GF-D8 (cell line): ENCODE measurements at places on chromosomes 11 and 22.

GRCh38 chr11:122103726-122104125, 12.3 kb downstream of the BLID start:
- no peak for DNase-seq

- no peak for DNase-seq
Measured at GRCh38 chr22:33451866-33452469, 393.8 kb upstream of the SYN3 start.

DNA sequence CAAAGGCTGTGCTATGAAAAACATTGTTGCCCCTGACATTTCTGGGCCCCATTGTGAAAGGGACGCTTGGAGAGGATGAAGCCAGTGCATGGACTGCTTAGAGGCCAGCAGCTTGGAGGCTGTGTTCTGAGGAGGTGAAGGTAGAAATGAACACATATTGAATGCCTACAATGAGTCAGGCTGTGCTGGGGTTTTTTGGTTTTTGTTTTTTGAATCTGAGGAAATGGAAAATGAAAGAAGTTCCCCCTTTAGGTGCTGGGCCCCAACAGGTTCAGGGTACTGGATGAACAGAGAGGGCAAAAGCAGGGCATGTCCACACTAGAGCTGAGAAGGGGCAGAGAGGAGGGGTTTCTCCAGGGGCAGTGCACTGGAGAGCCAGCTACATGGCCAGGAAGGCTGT, 166.1 kb upstream of the API5 start:
- DNase-seq = no peak

DNA sequence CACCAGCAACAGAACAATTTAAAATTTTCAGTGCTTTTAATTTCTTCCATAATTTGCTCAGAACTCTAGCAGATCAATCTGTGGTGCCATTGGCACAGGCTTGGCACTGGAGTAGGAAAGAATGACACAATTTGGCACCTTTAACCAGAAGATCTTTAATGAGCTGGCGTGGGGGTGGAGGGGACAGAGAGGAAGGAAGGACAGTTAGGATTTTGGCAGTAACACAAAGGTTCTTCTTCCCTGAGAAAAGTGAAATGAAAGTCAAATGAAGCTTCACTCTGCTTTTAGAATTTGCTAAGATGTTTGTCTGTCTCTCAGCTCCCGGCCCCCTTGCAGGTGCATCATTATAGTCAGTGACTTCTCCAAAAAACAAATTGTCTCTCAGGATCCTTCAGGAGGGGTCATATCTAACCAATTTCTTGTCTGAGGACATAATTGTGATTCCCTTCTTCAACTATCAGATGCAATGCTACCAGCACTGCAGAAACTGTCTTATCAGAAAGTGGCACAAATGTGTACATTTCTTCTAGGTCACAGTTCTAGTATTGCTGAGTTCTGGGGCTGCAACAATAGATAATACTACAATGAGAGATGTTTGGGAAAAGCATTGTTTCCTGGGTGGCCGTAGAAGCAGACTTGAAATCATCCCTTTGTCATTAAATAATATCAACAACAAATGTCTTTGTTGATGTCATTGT, 66.8 kb downstream of the CSTPP1 start:
- peak; percentile 43 for DNase-seq

DNA sequence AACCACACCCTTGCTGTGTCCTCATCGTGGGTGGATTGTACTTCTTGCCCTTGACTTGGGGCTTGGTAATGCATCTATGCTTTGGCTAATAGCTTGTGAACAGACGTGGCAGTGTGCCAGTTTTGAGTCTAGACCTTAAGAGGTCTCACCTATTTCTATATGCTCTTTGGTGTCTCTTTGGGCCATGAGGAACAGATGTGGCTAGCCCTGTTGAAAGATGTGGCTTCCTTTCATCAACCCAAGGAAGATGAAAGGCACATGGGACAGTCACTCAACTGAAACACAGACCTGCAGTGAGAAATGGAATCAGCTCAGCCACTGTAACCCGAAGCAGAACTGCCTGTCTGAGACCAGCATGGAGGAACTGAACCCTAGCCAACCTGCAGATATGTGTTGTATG, 7.9 kb upstream of the NELL1 start:
- DNase-seq = no peak

DNA sequence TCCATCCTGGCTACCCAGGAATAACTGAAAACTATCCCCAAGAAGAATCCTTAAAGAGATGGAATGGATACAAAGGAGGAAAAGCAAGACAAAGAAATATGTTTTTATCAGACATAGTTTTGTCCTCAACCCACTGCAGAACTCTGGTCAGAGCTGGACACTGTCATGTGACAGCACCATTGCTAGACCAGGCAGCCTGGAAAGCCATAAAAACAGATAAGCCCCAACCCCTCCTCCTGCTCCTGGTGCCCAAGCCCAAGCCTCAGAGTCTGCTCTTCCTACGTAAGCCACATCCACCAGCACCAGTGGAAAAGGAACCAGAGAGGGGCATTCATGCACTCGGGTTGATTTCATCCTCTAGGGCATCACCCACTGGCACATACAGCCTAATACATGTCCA, 116.9 kb downstream of the TRIM29 start:
- DNase-seq = no peak

GRCh38 chr11:122714484-122714883, 59.0 kb downstream of the UBASH3B start:
- peak; percentile 98 for DNase-seq

GRCh38 chr11:113789675-113790320, 10.2 kb downstream of the CLDN25 start:
- no peak for DNase-seq

DNA sequence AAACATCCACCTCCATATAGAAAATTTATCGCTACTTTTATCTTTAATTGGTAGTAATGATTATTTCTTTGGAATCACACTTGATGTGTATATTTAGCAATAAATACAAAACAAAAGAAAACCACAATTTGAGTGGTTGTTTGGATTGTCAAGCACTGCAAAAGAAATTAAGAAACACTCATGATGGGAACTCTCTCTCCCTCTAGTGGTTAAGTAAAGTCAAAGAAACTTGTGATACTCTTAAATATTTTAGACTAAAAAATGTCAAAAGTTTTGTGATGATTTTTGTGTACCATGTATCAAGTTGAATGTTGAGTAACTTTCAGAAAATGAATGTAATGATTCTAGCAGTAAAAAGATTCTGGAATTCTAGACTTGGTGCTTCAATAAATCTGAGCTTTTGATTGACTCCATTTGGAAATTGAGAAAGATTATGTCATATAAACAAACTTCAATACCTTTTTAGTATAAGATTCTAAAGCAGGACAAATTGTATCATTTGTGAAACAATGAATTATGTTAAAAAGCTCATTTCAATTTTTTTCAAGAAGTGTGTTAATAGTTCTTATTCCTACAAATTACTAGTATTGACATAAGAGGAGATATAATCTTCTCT, 20.8 kb downstream of the MUC15 start:
- DNase-seq = no peak

DNA sequence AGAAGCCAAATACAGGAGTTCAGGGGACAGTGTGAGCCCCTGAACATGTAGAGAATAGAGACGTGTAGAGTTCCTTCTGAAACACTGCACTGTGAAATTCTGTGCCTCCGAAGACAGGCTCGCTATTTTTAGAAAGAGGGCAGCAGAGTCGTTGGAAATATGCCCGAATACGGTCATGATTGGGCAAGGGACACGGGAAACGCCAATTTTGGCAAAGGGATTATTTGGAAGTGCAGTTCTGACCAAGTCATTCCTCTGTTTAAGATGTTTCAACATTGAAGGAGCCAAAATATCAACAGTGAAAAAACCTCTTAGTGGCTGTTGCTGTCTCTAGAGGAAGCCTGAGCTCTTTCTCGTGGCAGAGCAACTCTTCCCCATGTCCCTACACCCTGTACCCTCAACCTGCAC, 9.5 kb upstream of the CBX6 start:
- DNase-seq = no peak

DNA sequence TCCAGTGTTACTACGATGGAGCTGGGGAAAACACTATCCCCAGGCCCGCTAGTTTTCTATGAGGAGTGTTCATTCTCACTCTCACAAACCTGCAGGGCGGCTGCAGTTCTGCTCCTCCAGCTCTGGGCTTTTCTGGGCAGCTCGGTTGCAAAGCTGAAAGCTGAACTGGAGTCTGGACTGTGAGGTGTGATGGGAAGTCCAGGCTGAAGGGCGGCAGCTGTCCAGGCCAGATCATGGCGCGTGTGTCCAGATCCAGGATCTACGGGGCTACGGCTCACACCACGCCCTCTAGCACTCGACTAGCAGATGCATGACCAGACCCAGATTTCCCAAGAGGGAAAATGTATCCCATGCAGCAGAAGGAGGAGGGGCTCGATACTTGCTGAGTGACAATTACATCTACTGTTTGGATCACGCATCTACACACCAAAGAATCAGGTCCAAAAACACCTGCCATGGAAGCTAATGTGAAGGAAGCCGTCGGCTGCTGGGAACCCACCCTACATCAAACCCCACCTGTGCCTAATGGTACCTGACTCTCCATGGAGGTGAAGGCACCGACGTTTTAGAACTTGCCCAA, 555.0 kb downstream of the BRD1 start:
- no peak for DNase-seq

DNA sequence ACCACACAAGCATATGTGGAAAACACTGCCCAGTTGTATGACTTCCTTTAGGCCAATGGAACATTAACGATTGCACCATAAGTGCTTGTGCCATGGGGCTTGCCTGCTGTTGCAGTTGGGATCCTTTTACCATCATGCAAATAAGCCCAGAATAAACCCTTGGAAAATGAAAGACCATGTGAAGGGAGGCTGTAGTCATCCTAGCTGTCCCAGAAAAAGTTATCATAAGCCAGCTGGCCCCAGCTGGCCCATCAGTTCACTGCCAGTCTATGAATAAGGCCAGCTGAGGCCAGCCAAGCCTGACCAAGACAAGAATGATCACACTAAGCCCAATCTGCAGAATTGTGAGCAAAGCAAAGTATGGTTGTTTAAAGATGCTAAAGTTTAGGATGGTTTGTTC, 253.9 kb upstream of the ARHGAP20 start:
- DNase-seq = no peak
